Suprapubic skin (tissue), 4 donors: ENCODE measurements at places on chromosomes 3 and 15.

DNA sequence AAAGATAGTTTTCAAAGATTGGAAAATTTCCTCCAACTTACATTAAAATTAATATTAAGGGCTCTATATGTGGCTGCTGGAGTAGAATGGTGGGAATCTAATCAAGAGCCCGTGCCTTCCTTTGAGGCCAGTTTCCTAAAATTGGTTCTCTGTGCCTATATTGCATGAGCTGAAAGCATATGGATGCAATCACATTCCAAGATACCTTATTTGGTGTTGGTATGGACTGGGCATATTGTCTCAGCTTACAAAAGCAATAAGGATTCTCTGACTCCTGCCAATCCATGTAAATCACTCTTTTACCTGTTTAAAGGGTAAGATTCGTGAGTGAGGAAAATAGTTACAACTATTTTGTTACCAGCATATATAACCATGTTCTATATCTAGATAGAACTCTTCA, 111.6 kb downstream of the GREM1 start:
- DNase-seq, result no peak

DNA sequence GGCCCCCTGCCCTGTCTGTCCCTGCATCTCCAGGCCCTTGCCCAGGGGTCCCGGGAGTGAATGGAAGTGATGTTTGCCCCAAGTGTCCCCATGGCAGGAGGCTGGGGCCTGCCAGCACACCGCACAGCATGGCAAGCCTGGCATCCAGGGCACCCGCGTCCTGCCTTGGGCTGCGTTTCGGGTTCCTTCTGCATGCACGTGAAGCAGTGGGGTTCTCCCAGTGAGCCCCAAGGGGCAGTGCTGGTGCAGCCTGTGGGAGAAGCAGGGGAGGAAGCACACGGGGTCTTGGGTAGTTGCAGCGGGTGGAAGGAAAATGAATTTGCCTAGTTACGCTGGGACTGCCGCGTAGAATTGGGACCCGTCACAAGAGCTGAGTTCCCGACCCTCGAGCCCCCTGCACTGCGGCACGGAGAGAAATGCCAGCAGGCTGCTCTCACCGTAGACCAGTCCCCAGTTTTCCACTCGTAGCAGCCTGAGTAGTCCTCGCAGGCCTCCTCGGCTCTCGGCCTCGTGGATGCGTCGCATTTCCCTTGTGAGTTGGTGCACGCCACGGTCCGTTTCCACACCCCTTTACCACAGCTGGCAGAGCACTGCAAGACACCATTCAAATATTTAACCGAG, 259.5 kb upstream of the LYSMD4 start:
- peak; percentile 51 for DNase-seq

- DNase-seq, result no peak
Measured at GRCh38 chr3:72733676-72734075, 114.6 kb downstream of the SHQ1 start.

- DNase-seq, result no peak
Measured at GRCh38 chr3:186902154-186902553, 28.2 kb upstream of the ST6GAL1 start.

GRCh38 chr3:99818818-99819217, 1.2 kb downstream of the CMSS1 start:
- DNase-seq, result no peak

GRCh38 chr3:133192967-133193366, 154.8 kb downstream of the TMEM108 start:
- DNase-seq, result no peak

DNA sequence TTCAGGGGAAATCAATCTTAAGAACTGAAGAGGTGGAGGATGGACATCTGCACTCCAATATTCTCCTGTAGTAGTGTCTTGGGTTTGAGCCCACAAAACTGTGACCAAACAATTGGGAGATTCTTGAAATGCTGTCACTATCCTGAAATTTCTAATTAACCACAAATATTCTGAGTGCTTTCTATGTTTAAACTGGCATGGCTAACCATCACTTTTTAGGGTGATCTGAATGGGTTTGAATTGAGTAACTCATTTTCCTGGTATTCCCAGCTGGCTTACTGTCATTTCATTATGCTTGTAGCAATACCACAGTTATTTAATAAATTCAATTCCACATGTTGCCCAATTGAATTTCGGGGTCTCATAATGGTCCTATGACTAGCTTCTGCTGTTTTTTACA, 216.9 kb upstream of the DCBLD2 start:
- DNase-seq, result no peak

GRCh38 chr3:142963516-142964448, at the start of gene PAQR9:
TSS of gene PAQR9 (minus strand) at chr3:142963674. CDS start at chr3:142963336, 338 bp downstream.
- DNase-seq, result no peak

DNA sequence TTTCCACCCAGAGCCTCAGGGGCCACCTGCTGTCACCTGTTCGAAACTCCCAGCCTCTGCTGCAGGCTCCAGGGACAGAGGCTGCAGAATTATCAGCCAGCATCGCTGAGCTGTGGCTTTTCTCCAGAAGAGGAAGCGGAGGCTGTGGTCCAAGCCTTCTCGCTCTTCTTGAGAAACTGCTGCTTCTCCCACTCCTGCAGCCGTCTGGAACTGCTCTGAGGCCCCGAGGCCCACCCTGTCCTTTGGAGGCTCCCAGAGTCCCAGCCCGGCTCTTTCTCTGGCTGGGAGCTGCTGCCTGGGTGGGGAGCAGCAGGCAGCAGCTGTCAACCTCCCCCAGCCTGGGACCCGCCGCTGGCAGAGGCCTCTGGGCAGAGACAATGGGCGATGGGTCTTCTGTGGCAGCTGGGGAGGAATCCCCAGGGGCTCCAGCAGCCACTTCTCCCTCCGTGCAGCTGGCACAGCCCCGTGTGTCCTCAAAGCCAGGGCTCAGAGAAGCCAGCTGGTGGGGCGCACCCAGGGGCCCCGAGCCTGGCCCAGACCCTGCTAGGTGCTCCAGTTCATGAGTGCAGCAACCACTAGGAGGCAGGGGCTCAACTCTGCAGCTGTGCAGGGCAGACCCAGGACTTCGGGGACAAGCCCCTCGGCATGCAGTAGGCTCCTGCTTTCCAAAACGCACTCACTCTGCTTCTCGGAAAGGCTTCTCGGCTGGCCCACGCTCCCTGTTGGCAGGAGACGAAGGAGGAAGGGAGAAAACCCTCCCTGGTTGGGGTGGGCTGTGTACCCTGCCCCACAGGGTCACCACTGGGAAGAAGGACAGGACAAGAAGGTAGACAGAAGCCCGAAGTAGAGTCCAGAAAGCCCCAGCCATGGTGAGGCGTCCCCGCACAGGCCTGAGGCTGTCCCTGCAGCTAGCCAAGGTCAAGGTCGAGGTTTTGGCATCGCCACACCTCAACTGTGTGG, 49.9 kb upstream of the FURIN start:
- no peak for DNase-seq

DNA sequence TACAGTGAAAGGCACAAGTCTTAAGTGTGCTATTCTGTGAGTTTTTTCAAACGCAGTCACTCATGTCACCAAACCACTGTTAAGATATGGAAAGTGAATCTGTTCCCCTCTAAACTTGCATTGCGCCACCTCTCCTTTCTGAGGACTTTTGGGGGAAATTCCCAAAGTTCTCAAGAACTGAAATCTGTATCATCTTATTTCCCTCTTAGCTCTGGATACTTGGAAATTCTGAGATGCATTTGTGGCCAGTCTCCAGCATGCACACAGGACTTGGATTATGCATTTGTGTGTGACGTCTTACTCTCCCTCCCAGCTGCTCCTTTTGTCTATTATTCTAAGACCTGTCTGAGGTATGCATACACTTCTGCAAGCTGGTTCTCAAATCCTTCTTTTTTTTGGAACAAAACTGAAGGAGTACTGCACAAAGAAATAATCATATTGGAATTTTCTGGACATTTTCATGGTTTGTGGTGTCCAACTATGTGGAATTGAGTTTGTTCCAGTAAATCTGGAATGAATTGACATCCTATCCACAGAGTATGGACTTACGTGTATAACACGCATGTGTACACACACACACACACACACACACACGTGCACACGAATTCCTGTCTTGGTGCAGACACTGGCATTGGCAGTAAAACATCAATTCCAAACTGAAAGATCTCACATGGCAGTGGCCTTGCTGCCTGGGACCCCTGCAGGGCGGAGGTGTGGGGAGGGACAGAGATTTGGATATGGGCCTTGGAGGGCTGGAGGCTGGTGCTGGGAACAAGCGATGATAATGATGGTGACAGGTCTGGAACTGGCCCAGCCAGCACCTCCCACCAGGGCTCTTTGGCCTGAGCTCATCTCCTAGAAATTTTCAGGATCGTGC, 8.2 kb upstream of the LCTL start:
- peak; percentile 9 for DNase-seq
